ENCODE measurements at places on chromosomes 5 and 9.

- DNase-seq, result no peak
Measured at GRCh38 chr5:148569948-148570347, 84.4 kb downstream of the HTR4 start.

DNA sequence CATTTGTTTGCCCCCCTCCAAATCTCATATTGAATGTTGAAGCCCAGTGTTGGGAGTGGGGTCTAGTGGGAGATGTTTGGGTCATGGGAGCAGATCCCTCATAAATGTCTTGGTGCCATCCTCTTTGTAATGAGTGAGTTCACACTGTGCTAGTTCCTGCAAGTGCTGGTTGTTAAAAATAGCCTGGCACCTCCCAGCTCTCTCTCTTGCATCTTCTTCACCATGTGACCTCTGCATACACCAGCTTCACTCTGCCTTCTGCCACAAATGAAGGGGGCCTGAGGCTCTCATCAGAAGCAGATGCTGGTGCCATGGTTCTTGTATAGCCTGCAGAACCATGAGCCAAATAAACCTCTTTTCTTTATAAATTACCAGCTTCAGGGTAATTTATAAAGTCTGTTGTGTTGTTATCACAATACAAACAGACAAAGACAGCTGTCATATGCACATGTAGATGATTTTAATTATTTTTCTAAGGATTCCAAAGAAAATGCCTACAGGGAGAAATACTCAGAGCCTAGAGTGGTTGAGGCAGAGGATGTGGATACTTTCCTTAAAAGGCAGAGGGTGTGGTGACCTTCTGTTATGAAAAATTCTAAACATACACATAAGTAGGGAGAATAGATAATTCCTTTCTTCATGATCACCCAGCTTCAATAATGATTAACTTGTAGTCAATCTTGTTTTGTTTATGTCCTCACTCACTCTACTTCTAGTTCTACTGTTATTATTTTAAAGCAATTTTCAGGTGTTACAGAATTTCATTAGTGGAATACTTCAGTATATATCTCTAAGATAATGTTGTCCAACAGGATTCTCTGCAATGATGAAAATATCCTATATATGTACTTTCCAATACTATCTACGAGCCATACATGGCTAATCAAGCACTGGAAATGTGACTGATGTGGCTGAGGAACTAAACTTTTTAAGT is 75.1 kb upstream of the RANBP6 start:
- DNase-seq, result no peak

DNA sequence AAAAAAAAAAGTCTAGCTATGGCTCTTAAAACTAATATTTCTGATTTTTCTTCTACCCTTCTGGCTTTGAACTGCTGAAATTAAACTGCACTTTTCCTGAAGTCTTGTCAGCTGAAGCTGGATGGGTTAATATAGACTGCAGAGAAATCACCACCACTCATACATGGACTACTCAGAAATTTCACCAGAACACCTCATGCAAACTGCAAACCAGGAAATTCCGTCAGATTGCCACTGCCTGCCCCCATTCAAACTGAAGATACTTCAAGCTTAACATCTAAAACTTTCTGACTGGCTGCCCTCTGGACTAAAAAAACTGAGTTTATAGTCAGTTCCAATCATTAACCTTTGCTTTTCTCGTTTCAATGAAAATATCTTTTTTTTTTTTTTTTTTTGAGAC is 11.6 kb upstream of the ANXA2R start:
- DNase-seq, result no peak

DNA sequence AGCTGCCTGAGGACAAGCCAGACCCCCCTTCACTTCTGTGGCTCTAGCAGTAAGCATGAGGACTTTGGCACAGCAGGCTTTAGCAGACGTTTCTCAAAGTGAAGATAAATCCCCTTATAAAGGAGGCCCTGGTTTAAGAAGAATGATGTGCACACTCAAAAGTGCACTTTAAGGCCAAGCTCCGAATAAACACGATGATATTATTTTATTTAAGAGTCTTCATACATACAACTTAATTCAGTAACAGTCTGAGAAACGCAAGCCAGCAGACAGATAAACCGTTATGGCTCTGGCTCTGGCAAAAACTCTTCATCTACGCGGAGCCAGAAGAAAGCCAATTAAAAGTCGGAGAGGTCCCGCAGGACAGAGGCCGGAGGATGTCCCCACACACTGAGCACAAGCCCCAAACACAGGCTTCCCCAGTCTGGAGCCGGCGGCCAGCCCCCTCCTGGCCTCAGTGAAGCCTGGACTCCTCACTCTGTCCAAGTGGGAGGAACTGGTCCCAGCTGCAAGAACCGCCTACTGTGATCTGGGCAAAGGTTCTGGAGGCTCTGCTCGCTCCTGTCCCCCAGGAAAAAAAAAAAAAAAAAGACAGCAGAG is 44.6 kb downstream of the ADAMTS2 start:
- no peak for DNase-seq

- DNase-seq, result no peak
Measured at GRCh38 chr9:96585426-96585825, 34.2 kb downstream of the CDC14B start.
